Subcutaneous adipose tissue (tissue), 4 donors: ENCODE measurements at places on chromosomes 3 and 15. TPM values are rescaled to one million over a fixed set of nuclear protein-coding genes. Genes with fewer than 3 reads are reported as not detected.

SLC2A2 gene
- not detected for total RNA-seq

CYP1A1 gene
- 6.0 TPM for total RNA-seq

DUOXA1 gene
- total RNA-seq: 1.1 TPM

TMEM207 gene
- not detected for total RNA-seq

CSPG4 gene
- 183 TPM for total RNA-seq

SLC38A3 gene
- not detected for total RNA-seq
